ENCODE measurements at places on chromosomes 4 and X. TPM values are rescaled to one million over a fixed set of nuclear protein-coding genes. Genes with fewer than 3 reads are reported as not detected.

GRCh38 chr4:108559068-108559793 lies 61.1 kb upstream of the RPL34 start:
- H3K27me3 ChIP-seq = no peaks in the 10 kb centered on the region
- no peak overlapping the region for H3K27ac ChIP-seq
- no peak for DNase-seq
- H3K4me1 ChIP-seq = no peaks in the 10 kb centered on the region

- H3K27ac ChIP-seq = no peak overlapping the region
- H3K4me3 ChIP-seq = no peak overlapping the region
- no peaks in the 10 kb centered on the region for H3K36me3 ChIP-seq
Measured at GRCh38 chr4:138540056-138540800, 298.1 kb upstream of the SLC7A11 start.

Gene KDR
- not detected for total RNA-seq

Gene AR
- not detected for total RNA-seq

Gene SMIM43
- not detected for total RNA-seq

DNA sequence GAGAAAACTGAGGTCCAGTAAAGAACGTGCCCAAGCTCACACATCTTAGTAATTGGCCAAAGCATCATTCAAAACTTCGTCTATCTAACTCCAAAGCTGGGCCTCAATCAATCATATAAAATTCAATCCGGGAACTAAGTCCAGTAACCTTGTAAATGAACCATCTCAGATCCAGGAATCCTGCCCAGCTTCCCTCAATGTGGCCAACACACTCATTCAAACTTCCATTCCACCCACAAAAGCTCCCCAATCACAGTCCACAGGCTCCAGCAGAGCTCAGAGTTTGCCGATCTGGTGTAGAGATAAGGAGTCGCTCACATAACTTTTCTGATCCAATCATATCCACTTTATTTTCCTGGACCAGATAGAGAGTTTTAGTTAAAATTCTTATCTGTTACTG lies 144.8 kb downstream of the SPATA18 start:
- no peak for DNase-seq
- no peaks in the 10 kb centered on the region for H3K27me3 ChIP-seq
- H3K4me3 ChIP-seq = no peak overlapping the region
- H3K4me1 ChIP-seq = no peaks in the 10 kb centered on the region
- H3K36me3 ChIP-seq = no peaks in the 10 kb centered on the region

DNA sequence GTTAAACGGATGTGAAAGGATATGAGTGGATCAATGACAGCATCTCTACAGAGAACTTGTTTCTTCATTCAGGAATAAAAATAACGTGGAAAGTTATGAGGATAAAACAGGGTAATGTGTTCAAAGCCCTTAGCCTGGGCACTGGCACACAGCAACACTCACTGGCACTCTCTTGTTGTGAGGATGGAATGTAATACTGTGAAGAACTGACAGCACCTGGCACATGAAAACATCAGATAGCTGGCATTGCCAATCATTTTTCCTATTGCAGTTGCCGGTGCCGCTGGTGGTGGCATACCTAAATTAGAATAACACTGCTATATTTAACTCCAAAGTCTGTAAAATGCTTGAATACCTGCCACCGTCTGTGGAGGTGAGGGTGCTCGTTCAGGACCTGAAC lies 1061.2 kb downstream of the DMD start:
- H3K27me3 ChIP-seq = no peaks in the 10 kb centered on the region
- H3K27ac ChIP-seq = no peak overlapping the region
- H3K4me3 ChIP-seq = no peak overlapping the region
- DNase-seq = no peak
- no peaks in the 10 kb centered on the region for H3K4me1 ChIP-seq
- H3K36me3 ChIP-seq = no peaks in the 10 kb centered on the region

Gene CYLC1
- not detected for total RNA-seq

GRCh38 chrX:9586992-9587392 lies 122.1 kb downstream of the TBL1X start:
- peaks cover 3% of the 10 kb centered on the region for H3K36me3 ChIP-seq
- H3K4me1 ChIP-seq = no peaks in the 10 kb centered on the region
- no peak for DNase-seq
- H3K27me3 ChIP-seq = no peaks in the 10 kb centered on the region
- no peak overlapping the region for H3K27ac ChIP-seq

Gene PGAM4
- total RNA-seq = not detected

Gene EVC
- total RNA-seq = 1.5 TPM

GRCh38 chr4:99817309-99817890 lies 773 bp downstream of the DAPP1 start:
- H3K36me3 ChIP-seq = no peaks in the 10 kb centered on the region
- DNase-seq = peak; percentile 35
- peaks cover 34% of the 10 kb centered on the region for H3K4me1 ChIP-seq
- H3K27ac ChIP-seq = peak overlapping the region; percentile 64
- H3K4me3 ChIP-seq = peak overlapping the region; percentile 72

DNA sequence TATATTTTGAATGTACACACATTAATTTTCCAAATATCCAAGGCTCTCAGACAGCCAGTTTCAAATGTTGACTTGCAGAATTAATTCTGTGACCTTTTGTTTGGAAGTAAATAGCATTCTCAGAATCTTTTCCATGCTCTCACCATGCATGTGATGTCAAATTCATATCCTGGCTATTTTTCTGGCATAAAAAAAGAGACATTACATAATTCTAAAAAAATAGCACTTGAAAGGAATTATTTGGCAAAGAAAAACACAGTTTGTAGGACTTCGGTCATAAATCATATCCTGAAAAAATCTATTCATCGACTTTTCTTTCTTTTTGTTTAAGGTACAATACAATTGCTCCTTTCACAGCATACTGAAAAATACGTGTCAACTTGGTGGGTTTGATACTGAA lies 111.2 kb downstream of the GLRA3 start:
- no peaks in the 10 kb centered on the region for H3K36me3 ChIP-seq
- no peak for DNase-seq
- no peak overlapping the region for H3K27ac ChIP-seq
- no peak overlapping the region for H3K4me3 ChIP-seq
- no peaks in the 10 kb centered on the region for H3K4me1 ChIP-seq

DNA sequence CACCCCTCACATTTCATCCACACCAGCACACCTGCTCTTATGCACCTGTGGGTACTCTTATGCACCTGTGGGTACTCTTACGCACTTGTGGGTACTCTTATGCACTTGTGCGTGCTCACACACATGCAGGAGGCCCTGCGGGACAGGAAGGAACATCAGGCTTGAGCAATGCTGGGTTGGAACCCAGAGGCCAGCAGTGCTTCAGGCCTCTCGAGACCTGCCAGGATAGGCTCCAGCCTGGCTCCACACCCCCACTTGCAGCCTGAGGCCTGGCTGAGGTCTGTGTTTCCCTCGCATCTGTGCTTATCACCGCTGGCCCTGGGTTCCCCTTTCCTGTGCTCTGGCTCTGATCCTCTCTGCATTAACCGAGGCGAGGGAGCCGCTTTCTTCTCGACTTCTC lies 34.7 kb downstream of the SORCS2 start:
- H3K4me1 ChIP-seq = no peaks in the 10 kb centered on the region
- H3K27me3 ChIP-seq = no peaks in the 10 kb centered on the region
- no peaks in the 10 kb centered on the region for H3K36me3 ChIP-seq
- H3K27ac ChIP-seq = no peak overlapping the region

GRCh38 chr4:77617203-77617602 lies 11.6 kb downstream of the CXCL13 start:
- H3K4me3 ChIP-seq = no peak overlapping the region
- no peaks in the 10 kb centered on the region for H3K36me3 ChIP-seq

Gene NOX1
- total RNA-seq = 0.36 TPM

GRCh38 chr4:163941221-163941905 lies 446.9 kb downstream of the TMA16 start:
- H3K4me3 ChIP-seq = no peak overlapping the region
- DNase-seq = no peak
- no peaks in the 10 kb centered on the region for H3K27me3 ChIP-seq

DNA sequence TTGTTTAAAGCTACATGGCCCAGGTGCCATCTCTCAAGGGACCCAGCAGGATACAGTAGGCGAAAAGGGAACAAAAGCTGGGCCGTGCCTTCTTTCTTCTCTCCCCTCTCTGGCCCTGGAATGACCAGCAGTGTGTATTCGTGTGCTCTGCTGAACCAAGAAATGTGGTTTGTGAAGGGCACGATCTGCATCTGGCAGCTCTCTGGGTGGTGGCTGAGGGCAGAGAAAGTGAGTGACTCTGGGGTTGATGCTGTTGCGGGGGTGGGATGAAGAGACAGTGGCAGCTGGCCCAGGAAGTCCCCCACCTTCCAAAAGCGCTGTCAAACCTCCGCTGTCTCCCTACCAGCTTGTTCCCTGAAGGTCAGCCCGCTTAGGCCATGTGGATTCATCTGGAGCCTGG lies 88.3 kb downstream of the CLDN34 start:
- no peak overlapping the region for H3K4me3 ChIP-seq
- no peaks in the 10 kb centered on the region for H3K36me3 ChIP-seq
- DNase-seq = no peak
- H3K4me1 ChIP-seq = no peaks in the 10 kb centered on the region
- H3K27ac ChIP-seq = no peak overlapping the region

- H3K27me3 ChIP-seq = no peaks in the 10 kb centered on the region
- H3K4me1 ChIP-seq = no peaks in the 10 kb centered on the region
- H3K36me3 ChIP-seq = no peaks in the 10 kb centered on the region
- no peak overlapping the region for H3K4me3 ChIP-seq
Measured at GRCh38 chr4:55178226-55179005, 53.0 kb upstream of the KDR start.

DNA sequence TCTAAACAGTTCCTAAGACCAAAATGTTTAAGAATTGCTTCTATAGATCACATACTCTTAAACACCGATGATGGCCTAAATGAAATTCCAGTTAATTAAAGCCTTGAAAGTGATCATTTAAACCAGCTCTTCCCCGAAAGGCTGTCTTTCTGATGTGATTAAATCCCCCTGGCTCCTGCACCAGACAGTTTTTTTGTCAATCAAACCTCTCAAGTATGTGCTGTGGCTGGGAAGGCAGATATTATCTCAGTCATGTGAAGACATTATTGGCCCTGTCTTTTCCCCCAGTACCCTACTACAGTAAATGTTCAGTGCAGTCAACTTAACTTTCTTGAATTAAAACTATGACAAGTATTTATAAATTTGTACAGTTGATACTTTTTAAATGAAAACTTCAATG lies 121.0 kb upstream of the MYOZ2 start:
- H3K27ac ChIP-seq = no peak overlapping the region
- DNase-seq = no peak
- no peak overlapping the region for H3K4me3 ChIP-seq

DNA sequence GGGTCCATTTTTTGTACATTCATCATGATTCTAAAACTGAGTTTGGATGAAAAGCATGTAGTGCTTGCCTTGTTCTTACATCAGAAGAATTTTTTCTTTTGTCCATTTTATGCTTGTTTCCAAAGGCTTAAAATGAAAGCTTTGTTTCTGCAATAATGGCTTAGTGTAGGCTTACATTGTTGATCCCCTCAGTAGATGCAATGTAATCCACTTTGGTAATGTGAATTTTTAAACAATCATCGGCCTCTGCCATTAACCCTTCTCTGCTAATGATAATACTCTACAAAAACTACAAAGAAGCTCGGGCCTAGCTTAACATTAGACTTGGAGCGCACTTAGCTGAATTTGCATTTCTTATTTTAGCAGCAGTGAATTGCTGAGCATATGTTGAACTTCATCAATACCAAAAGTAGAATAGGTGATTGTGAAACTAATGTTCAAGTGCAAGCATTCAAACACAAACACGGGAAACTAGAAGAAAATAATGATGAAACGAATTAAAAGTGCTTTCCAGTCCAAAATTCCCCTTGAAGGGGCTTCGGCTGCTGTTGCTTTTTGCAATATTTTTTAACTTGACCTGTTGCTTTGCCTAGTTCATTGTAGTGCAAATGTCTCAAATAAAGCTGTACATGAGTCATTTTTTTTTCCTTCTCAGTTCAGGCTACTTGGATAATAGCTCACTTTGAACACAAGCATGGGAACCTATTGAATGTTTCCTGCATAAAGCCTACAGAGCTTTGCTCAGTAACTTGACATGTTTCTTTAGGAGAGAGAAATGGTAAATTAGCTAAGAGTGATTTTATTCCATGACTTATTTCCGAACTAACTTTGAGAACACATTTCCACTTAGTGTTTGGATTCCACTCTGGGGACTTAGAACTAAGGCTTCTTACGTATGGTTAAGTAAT lies 66.5 kb downstream of the SLIT2 start:
- no peak overlapping the region for H3K4me3 ChIP-seq
- H3K36me3 ChIP-seq = no peaks in the 10 kb centered on the region
- no peaks in the 10 kb centered on the region for H3K4me1 ChIP-seq
- H3K27ac ChIP-seq = no peak overlapping the region
- DNase-seq = no peak
- no peaks in the 10 kb centered on the region for H3K27me3 ChIP-seq

Gene RENBP
- total RNA-seq = 8.6 TPM

DNA sequence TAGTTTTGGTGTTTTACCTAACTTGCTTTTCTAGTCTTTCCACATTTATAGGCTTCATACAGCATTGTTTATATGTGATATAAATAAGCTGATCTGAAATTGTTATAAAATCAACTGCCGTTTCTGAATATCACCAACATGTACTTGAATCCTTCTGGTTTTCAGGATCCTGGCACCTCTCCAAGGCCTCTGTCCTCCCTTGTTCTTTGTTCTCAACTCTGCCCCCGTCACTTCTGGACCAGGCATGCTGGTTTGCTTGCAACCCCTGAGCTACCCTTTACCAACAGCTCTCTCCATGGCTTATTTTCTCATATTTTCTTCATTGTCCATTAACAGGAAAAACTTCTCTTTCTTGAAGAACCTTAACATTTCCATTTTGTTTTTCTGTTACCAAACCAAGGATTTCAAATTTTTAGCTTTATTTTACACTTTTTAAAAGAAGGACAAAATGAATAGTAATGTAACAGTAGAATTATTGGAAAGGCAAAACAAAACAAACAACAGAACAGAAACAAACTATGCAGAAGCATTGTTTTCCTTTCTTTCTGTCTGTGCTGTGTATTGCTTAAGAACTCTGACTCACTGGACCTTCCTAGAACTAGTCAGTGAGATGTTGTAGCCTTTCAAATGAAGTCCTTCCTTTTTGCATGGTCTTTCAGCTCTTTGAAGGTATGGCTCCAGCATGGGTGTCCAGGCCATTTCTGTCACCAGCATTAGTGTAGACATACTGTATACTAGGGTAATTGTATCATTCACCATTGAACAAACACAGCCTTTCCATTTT lies 44.8 kb downstream of the BANK1 start:
- no peaks in the 10 kb centered on the region for H3K27me3 ChIP-seq
- no peaks in the 10 kb centered on the region for H3K36me3 ChIP-seq
- no peak overlapping the region for H3K27ac ChIP-seq
- no peak overlapping the region for H3K4me3 ChIP-seq

- no peaks in the 10 kb centered on the region for H3K36me3 ChIP-seq
- H3K27me3 ChIP-seq = no peaks in the 10 kb centered on the region
Measured at GRCh38 chrX:37776987-37777325, 2.9 kb upstream of the CYBB start.

GRCh38 chr4:147755561-147756295 lies 23.8 kb downstream of the ARHGAP10 start:
- no peak overlapping the region for H3K27ac ChIP-seq
- no peak for DNase-seq
- H3K36me3 ChIP-seq = no peaks in the 10 kb centered on the region
- no peaks in the 10 kb centered on the region for H3K27me3 ChIP-seq

Data from CD4-positive, alpha-beta T cell (primary cell).